DMS 273 treated with DMSO at 0.1 percent for 48 hours (cell line): ENCODE measurements at places on chromosomes 7 and 10.

- DNase-seq: no peak
Observed at GRCh38 chr7:149849174-149849573, 11.0 kb downstream of the ZNF862 start.

DNA sequence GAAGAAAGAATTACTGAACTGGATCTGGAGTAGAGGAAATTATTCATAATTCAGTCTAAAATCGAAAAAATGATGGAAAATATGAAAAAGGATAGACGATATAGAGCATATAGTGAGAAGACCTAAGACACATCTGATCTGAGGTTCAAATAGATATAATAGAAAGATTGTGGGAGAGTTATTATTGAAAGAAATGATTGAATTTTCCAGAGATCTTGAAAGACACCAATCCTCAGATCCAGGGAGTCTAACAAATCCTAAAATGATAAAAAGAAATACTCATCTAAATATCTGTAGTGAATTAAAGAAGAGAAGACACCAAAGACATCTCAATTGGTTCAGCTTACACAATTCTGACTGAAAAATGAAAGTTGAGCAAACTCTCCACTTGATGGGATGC lies 12.9 kb downstream of the TCAF1 start:
- DNase-seq: no peak

DNA sequence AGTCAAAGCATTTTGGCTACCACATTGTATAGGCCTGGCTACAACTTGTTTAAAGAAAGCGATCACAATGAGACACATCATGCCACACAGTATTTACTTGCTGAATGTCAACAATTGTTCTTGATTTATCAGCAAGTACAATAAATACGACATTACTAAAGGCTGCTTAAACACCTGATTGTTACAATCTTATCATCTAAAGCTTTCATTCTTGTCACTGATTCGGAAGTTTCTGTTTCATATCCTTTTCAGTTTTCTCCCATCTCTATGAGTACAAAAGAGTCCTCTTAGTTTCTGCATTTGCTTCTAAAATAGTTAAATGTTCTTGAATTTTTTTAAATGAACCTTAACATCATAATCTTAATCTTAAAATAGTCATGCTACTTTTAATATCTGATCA lies 128.1 kb upstream of the LRRN3 start:
- no peak for DNase-seq

- DNase-seq: no peak
Observed at GRCh38 chr10:42950606-42951485, 126.0 kb upstream of the RET start.

DNA sequence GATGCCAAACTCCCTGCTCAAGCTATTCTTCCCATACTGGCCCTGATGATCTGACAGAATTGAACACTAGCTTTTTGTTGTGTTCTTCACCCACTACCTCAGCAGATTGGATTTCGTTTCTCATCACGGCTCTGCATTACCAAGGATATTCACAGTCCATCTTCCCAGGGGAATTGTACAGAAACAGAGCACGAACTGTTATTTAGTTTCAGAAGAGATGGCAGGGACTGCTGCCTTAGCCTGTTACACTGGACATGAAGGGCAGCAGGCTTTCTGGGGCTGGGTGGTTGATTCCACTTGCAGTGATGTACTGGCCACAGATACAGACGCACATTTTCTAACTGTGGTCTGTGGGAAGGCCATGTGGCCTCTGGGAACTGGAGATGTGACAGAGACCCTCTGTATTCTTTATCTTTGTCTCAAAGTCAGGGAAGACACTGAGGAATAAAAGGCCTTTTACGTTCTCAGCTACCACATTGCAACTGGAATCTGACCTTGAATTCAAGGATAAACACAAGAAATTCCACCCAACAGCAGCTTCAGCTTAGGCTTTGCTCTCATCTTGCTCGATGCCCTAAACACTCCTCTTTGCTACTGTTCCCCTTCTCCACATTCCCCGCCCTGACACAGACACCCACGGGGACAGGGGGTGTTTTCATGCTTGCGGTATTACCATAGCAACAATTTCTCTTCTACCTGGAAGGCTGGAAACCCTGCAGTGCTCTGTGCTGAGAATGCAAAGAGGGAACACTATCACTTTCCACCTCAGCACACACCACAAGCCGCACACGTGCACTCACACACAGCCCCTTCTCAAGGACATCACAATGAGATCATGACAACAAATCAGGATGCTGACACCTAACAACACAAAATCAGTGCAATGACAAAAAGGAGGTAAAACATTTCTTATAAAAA lies 81.7 kb downstream of the RNF216 start:
- no peak for DNase-seq

DNA sequence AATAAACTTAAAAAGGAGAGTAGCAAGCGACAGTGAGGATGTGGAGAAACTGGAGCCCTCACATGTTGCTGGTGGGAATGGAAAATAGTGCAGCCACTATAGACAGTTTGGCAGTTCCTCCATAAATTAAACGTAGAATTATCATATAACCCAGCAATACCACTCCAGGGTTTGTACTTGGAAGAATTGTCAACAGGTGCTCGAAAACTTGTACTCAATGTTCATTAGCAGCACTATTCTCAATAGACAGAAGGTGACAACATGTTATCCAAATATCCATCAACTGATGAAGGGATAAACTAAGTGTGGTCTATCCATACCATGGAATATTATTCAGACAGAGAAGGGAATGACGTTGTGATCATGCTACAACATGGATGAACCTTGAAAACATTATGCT lies 71.9 kb downstream of the GALNT11 start:
- DNase-seq: no peak

GRCh38 chr10:57791546-57791945 lies 476.1 kb downstream of the IPMK start:
- DNase-seq: no peak

GRCh38 chr10:34475786-34476185 lies 339.3 kb downstream of the PARD3 start:
- no peak for DNase-seq

GRCh38 chr7:16455591-16455990 lies 9.9 kb downstream of the SOSTDC1 start:
- DNase-seq: no peak

DNA sequence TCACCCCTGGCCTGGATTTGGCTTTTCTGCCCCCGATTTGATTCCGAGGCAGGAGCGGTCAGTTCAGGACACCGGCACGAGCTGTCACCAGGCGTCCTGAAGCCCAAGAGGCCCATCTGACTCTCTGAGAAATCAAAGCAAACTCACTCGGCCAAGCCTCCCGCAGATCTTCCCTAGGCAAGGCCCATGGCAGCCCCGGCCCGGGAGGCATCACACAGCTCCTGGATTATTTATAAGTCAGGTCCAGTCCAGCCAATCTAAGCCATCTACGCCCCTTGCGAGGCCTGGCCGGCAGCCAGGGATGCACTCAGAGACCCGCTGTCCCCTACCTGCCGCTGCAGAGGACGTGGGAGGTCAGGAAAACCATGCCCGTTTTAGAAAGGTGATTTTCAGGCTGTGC lies 87.3 kb upstream of the DIP2C start:
- DNase-seq: no peak
